ENCODE measurements at places on chromosomes 5 and 9.

DNA sequence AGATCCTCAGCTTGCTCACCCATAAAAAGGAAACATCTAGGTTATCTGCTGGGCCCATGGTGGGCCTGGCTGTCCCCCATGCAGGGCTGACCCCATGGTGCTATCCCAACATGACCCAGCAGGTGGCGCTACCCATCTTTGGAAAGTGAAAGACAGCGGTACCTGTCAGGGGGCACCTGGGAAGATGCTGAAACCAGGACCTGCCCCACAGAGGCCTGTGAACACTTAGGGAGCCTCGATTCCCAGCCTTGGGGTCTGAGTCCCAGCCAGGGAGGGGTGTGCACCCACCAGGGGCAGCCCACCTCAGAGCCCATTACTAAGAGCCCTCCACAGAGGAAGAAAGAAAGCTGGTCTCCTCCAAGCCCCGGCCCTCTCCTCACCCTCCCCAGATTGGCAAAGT lies 46.6 kb upstream of the IPPK start:
- peak; percentile 89 for DNase-seq

DNA sequence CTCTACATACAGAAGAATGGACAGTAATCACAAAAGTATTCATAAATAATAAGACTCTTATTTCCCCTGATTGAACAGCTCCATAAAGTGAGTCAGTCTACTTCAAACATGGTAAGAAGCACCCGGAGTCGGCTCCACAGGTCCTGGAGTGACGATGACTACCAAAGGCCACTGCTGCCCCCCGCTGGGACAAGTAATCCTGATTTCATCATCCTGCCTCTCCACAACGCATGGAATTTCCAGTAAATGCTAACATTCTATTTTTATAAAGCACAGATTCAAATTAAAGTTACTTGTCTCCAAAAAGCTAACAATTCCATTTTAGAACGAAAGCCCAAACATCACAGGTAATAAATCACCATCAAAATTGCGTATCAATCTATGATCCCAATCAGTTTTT lies 16.2 kb downstream of the ATPSCKMT start:
- no peak for DNase-seq

GRCh38 chr5:55923177-55923771 lies 71.5 kb downstream of the IL6ST start:
- DNase-seq: peak; percentile 50

GRCh38 chr5:72474516-72474915 lies 32.7 kb downstream of the ZNF366 start:
- DNase-seq: no peak

DNA sequence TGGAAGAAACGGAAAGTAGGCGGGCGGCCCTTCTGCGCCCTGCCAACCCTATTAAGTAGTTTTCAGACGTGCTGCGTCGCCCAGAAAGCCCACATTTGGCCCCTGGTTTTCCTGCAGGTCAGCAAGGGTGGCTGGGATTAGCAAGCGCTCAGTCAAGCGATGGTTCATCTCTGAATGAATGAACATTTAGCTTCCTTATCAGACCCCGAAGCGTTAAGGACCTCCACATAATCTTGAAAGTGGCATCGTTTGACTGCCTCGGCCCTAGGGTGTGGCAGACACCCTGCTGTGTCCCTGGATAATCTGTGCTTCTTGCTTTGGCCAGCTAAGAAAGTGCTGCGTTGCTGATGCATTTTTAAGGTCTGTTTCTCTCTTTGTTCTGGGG lies 684 bp downstream of the TOR1B start:
- DNase-seq: no peak

DNA sequence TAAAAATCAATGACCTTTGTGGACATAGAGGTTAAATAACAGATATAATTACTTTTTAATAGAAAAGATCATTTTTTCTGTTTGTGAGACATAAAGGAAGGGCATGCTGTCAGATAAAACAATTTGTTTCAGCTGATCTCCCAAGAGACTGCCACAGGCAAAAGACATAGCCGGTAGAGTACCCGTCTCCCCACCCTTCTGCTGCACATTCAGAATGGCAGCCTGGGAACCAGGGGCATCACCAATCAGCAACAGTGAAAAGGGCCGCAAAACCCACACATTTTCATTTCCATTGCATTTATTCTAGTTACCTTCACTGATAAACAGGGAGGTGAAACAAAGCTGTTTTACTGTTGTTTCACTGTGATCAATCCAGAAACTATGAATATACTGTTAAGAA lies 357.7 kb downstream of the ARRDC3 start:
- DNase-seq: no peak

- DNase-seq: no peak
Observed at GRCh38 chr9:38233796-38234355, 158.6 kb upstream of the ALDH1B1 start.

- DNase-seq: no peak
Observed at GRCh38 chr9:7145361-7146069, 387.7 kb downstream of the KDM4C start.

GRCh38 chr9:104300124-104300523 lies 203.9 kb upstream of the OR13F1 start:
- DNase-seq: no peak

DNA sequence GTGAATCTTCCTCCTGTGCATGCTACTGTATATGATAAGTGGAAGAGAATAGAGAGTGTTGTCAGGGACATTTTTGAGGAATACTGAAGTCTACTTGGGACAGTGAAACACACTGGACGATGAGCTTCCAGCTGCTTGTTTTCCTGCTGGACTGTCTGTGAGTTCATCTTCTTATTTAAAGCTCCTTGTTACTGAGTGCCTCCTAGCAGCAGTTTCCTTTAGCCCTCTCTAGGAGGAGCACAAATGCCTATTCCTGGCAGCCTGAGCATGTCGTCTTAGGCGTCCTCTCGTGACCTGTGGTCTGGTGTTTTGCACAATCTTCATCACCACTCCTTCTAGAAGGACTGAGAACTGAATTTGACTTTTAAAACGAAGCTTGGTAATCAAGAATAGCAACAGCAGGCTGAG lies 43.8 kb downstream of the ANKRD33B start:
- no peak for DNase-seq

DNA sequence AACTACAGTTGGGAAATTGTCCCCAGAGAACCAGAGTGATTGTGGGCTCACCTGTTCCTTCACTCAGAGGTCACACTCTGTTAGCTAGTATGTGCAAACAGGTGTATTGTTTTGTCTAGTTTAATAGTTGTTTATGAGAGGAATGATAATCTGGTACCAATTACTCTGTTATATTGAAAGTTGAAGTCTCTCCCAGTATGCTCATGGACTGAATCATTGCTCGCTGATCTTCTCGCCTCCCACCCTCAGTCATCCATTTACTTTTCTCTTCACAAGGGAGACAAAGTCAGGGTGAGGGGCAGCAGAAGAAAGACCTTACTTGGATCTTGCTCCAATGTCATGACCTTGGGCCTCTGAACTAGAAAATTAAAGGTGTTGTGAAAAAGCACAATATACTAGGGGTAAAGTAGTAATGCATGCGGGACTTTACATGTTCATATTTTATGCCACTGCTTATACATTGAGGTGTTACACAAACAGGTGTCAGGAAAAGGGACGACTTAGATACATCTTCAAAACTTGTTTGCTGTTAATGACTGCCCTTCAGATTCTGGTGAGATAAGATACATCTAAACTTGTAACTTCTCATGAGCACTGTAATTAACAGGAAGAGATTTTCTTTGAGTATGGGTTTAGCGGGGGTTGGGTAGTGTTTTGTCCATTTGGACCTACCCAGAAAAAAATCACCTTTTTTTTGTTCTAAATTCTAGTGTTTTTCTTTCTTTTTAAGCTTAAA lies 36.9 kb downstream of the LNPEP start:
- DNase-seq: no peak

DNA sequence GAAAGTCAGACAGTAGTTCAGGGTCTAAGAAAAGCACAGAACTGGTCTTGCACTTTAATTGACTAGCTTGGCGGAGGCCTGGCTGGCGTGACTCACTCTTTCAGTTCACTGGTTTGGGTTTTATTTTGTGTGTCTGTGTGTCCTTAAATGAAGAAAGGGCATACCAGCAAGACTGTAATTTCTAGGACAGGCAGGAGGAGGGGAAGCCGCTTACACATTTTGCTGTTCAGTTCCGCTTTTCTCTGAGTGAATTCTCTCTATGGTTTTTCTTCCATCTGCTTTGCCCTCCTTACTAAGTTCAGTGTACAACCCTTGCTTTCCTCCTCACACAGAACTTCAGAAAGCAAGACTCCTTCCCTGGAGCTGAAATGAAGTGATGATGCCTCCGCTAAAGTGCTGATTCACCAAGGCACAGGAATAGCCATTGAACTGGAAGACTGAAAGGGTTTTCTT lies 150.8 kb downstream of the MEF2C start:
- DNase-seq: peak; percentile 19

GRCh38 chr5:31000287-31000686 lies 193.2 kb upstream of the CDH6 start:
- DNase-seq: no peak

DNA sequence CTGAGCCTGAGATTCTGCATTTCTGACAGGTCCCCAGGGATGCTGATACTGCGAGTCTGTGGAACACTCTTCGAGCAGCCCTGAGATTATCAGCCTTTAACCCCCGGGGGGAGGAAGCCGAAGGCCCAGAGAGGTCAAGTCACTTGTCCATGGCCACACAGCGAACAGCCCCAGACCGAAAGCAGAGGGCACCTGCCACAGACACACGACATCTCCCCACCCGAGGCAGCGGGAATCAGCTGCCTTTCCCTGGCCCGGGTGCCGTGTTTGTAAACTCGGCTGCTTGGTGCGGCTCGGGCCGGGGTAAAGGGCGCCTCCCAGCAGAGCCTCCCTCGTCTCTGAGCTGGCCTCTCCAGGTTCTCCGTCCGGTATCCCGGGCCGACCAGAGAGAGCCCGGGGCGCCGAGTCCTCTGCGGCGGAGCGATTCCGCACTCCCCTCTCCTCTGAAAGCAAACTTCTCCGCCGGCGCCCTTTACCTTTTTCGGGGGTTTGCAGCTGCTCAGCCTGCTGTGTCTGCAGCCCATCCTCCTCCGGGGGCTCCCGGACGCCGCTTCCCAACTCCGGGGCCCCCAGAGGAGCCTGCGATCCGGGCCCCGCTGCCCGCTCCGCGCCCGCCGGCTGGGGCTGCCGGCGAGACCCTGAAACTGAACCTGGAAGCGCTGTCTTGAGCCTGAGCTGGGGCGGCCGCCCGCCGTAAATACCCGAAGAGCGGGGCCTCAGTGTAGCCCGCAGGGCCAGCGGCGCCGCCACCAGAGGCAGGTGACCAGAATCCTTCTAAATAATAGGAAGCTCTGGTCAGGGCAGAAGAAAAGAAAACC lies at the start of gene CCDC69:
Gene CCDC69 (minus strand): TSS at position 646 of the 818 bp plus-strand sequence. CDS start 122 bp downstream, at position 524.
- peak; percentile 76 for DNase-seq

DNA sequence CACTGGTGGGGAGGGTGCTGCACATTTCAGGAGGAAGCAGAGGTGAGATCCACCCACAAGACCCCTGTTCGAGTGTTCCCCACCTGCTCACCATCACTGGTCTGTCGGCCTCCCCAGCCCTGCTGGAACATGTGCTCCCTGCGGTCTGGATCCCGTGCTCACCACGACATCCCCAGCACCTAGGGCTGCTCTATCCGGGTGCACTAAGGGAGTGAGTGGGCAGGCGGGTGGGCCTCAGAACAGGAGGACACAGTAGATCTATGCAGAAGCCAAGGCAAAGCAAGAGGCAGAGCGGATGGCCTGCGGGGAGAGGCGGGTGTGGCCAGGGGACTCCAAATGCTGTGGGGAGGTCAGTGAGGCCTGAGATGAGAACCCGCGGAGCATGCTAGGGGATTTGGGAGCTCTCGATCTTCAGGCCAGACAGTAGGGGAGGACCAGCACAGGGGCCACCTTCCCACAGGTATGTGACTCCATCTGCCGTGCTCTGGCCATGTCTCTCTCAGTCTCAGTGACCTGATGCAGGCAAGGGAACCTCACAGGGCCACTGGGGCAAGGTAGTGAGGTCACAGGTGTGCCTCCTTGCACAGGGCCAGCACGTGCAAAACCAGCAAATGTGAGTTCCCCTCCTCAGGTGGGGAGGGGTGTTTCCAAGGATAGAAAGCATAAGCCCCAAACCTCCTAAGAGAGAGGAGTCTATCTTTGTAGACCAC lies 134.2 kb downstream of the ZNF354C start:
- no peak for DNase-seq

DNA sequence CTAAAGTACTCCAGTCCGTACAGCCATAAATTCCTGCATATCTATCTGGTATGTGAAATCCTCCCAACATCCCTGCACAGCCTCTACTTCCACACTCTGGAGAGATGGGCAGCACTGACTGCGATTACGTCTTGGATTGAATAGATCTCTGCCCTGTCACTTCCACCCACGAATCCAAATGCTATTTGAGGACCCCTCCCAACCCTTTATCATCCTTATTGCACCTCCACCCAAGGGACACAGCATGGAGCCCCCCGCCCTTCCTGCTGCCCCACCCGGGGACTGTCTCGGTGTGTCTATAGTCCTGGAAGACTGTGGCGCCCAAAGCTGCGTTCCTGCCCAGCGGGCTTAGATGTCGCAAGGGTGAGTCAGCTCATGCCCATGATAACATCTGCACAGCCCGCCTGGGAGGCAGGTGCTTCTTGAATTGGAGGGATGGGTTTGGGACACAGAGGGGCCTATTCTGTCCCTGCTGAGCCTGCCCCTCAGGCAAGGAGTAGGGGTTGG lies 105.7 kb upstream of the HAND1 start:
- no peak for DNase-seq

DNA sequence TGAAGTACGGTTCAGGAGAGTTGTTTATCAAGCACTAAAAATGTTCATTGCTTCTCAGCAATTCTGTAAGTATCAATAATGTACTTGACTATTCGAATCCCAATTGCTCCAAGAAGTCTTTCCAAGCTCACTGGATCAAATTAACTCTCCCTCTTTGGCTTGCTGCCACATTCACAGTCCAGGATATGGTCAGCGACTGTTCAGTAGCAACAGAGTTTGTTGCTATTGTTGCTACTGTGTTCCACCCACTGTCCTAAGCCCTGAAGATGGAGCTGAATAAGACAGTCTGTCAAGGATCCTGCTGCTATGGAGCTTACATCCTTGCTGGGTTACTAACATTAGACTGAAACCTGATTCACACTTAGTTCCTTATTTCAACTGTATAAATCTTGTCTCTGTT lies 110.8 kb downstream of the FGF10 start:
- no peak for DNase-seq

DNA sequence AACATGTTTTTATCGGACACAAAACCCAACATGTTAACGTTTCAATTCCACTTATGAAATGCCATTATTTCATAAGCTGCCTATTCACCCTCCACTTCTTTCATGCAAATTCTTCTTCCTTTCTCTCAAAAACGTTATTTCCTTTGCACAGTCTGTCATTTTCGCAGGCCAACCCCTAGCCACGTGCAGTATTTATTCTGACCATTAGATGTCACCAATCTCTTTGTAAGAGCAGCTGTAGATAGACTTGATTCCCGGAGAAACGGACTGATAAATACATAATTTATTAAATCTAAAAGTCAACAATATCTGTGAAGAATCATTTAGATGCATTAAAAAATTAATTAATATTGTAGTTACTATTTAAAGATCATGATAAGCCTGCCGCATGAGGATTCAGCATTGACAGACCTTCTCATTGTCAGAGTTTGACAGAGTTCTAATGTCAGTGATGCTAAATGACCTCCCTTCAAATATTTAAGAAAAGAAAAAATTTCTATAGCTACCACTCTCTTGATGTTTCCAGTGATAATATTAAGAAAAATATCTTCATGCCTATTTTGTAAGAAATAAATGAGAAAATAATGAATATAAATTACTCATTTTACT lies 933.6 kb downstream of the CDH12 start:
- DNase-seq: no peak

All from activated T-cell treated with anti-CD3 and anti-CD28 coated beads, Interleukin-2, amount 50 U/mL, for 48 hours (primary cell).